ENCODE measurements at places on chromosomes 13 and 19.

GRCh38 chr13:47415048-47415447 is 518.2 kb upstream of the HTR2A start:
- no peak for DNase-seq

- no peak for DNase-seq
Measured at GRCh38 chr19:41409288-41409687, 11.7 kb downstream of the BCKDHA start.

GRCh38 chr13:85582890-85583289 is 216.3 kb downstream of the SLITRK6 start:
- no peak for DNase-seq

DNA sequence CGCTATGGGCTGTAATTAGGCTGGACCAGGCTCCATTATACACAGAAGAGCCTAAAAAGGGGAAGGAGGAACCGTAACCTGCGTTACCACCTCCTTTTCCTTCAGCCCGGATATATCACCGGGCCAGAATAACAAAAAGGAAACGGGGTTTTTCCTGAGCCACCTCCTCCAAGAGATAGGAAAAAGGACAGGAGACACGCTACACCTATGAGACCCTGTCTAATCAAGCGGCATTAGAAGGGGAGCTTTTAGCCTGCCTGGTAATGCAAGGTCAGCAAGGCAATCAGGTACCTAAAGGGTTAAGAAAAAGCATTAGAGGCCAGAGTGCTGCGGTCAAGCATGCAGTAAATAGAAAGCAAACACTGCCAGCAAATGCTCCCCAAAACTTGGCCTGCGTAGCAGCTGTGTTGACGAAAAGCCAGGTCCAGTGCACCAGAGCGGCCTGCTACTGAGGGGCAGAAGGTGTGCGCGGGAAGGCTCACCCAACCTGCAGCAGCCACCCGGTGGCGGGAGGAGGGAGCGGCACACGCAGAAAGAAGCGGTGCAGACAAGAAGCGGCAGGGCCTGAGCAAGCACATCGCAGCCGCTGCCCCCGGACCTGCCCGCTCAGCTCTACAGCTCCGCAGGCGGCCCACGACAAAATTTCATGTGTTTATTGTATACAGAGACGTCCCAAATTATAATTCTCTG is 1466.1 kb downstream of the UQCRFS1 start:
- DNase-seq, result peak; percentile 7

DNA sequence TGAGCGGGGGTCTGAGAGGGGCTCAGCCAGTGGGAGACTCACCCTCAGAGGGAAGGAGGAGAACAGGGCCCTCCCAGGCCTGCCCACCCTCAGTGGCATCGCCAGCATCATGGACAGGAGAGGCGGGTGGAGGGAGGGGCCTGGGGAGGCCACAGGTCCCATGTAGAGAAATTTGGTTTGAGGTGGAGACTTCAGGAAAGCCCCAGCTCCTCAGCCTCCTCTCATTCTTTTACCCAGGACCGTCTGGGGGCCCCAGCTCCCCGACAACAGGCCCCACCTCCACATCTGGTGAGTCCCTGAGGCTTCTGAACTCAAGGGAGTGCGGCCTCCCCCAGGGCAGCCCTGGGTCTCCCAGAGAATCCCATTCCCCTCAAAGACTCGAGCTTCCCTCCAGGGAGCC is 3.1 kb downstream of the LILRB1 start:
- DNase-seq, result no peak

- DNase-seq, result no peak
Measured at GRCh38 chr13:79997244-79997643, 343.7 kb downstream of the SPRY2 start.

DNA sequence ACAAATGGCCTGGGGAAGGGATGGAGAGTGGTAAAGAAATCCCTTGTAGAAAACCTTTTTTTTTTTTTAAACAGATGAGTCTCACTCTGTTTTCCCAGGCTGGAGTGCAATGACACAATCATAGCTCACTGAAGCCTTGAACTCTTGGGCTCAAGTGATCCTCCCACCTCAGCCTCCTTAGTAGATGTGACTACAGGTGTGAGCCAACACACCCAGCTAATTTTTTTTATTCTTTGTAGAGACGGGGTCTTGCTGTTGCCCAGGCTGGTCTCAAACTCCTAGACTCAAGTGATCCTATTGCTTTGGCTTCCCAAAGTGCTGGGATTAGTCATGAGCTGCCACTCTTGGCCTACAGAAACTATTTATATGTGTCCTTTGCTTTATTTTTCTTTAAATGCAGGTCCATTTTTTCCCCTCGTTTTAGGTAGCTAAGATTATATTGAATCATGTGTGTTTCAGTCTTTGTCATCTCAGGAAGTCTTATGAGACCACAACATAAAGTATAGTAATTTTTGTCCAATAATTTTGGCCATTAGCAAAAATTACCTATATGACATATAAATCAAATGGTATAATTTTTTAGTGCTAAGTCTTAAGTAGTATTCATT is 10.5 kb downstream of the LPAR6 start:
- DNase-seq, result no peak

- DNase-seq, result peak; percentile 50
Measured at GRCh38 chr19:53927739-53928138, 18.7 kb downstream of the CACNG7 start.

Measured in HEK293T (cell line).